ENCODE measurements at places on chromosomes 7 and 10.

- peak; percentile 62 for DNase-seq
Observed at GRCh38 chr10:43403911-43404703, 4.9 kb downstream of the HNRNPF start.

GRCh38 chr10:23556727-23557440 lies 118.0 kb downstream of the OTUD1 start:
- DNase-seq: no peak

DNA sequence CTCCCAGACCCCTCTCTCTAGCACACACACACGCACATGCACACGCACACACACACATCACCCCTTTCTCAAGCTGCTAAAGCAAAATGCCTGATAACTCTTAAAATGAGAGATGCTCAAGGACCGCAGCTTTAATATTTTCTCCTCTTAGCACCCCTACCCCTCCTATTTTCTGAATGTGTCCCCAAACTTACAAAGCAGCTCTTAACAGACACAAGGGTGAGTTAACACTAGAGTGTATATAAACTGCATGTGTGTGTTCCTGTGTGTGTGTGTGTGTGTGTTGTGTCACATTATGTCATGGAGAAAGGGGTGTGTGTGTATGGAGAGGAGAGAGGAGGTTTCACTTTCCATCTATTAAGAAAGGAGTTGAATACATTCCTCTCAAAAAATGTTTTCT lies 1.3 kb downstream of the PTN start:
- no peak for DNase-seq

- DNase-seq: no peak
Observed at GRCh38 chr7:41870461-41871138, 167.7 kb upstream of the INHBA start.

DNA sequence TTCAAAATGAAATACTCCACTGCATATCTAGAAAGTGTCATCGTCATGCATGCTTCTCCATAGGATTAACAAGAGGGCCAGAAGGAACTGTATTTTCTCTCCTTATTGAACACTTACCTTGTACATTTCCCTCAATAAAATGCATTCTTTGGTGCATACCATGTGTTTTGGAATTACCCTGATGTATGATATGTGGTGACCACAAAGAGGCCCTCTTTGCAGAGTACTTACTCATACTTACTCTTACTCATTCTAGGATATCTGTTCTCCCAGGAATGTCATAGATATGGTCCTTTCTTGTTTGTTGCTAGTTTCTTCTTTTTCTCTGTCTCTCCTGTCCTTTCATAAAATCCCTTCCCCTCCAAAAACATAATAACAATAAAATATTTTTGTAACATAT lies 1087.1 kb upstream of the POT1 start:
- DNase-seq: no peak
